Caco-2 (cell line): ENCODE measurements at places on chromosomes 7 and 10.
A peak's percentile ranks its signal among the peaks of the same experiment; 100 is the strongest.

DNA sequence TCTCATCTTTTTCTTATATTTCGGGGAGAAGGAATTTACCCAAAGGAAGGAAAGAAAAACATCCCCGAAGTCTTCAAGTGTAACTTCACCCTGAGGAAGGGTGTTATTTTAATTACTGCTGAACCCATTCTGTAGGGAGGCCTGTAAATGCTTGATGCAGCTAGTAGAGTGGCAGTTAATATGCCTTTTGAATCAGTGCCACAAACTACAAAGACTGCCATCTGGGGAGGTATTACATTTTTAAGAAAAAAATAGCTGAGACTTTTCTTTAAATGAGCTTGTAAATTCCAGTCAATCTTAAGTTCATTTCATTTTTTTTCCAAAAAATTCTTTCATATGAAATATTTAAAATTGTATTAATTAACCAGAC, 233.1 kb upstream of the FERD3L start:
- no peak for DNase-seq

DNA sequence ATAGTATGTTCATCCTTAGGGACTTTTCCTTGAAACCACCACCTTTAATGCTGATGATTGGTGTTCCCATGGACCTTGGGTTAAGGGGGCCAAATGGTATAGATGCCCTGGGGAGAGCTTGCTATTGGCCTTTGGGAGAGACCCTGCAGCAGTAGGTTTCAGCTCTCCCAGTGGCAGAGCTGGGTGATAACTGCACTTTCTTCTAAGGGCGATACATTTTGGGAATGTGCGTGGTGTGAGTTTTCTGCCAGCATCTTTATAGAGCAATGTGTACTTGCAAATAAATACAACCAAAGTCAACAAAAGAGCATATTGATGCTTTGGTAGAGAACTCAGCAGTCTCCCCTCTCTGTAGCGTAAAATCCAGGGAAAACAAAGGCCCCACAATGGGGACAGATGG, 404.1 kb downstream of the PAXIP1 start:
- no peak for DNase-seq

- DNase-seq: no peak
Measured at GRCh38 chr7:142772673-142773072, 1.9 kb downstream of the PRSS2 start.

DNA sequence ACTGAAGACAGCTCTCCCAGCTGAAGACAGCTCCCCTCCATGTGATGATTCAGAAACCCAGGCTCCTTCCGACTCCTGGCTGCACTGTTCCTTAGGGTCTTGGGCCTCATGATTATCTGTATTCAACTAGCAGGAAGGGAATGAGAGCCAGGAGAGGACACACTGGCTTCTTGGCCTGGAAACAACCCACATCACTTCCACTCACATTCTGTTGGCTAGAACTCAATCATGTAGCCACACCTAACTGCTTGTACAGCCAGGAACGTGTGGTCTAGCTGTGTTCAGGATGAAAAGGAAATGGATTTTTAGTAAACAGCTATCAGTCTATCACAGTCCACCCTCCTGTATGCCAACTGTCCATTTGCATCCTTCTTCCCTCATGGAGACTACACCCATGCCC, 30.5 kb upstream of the XPNPEP1 start:
- no peak for DNase-seq

GRCh38 chr10:77036993-77037734, 600.4 kb downstream of the KCNMA1 start:
- peak; percentile 20 for DNase-seq

DNA sequence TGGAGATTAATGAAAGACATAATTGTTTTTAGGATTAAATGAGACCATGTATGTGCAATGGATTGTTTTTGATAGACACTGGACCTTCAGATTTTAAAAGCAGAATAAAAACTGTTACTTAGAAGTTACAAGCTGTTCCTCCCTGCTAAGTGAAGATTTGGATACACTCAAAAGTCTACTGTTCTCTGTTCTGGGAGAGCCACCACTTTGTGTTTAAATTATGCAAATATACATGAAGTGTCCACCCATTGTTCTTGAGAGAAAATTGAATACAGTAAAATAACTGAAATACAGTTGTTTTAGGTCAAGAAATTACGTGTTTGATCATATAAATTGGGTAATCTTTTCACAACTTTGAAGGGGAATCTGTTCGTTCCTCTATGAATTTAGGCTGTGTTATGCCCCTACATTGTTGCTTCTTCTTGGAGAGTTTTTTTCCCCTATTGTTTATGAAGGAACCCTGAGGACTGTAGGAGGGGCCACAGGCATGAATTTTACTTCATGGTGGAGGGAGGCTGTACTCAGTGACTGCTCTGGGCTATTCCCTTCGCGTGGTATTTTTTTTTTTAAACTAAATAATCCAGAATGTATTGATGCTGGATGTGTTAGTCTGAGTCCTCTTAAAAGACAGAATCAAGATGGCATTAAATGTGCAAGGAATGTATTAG, 18.6 kb upstream of the VCL start:
- DNase-seq: no peak

GRCh38 chr7:33725111-33726025, 180.0 kb upstream of the BMPER start:
- DNase-seq: no peak

GRCh38 chr7:69808391-69808790, 210.1 kb downstream of the AUTS2 start:
- DNase-seq: no peak

DNA sequence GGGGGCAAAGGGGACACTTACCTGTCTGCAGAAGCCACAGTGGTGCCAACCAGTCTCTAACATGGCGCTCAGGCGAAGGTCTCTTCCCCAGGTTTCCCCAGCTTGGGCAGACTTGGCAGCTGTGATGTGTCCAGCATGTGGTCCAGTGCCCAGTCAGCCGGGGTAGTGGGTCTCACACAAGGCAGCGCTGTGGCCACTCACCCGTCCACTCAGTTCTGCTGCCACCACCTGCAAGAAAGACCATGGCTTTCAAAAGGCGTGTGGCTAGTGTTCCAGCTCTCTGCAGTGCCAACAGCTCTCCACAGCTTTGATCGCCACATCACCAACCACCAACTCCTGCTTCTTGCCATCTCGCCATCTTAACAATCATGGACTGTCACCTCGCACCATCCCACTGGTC, 259.6 kb downstream of the USP6NL start:
- DNase-seq: no peak
